ENCODE measurements at places on chromosomes 4 and X.

- no peak for DNase-seq
Measured at GRCh38 chrX:50458483-50458882, 12.1 kb downstream of the DGKK start.

- no peak for DNase-seq
Measured at GRCh38 chr4:74772106-74772505, 22.2 kb downstream of the BTC start.

- DNase-seq, result peak; percentile 96
Measured at GRCh38 chr4:122732329-122733026, at the start of gene BBS12. TSS of gene BBS12 (plus strand) at chr4:122732704. CDS start at chr4:122741893, 9,189 bp downstream.

- no peak for DNase-seq
Measured at GRCh38 chr4:121277194-121278105, 103.4 kb downstream of the QRFPR start.

GRCh38 chr4:37770016-37770415, 56.5 kb upstream of the PGM2 start:
- no peak for DNase-seq

GRCh38 chrX:40314070-40314469, 216.3 kb upstream of the BCOR start:
- DNase-seq, result peak; percentile 6

- DNase-seq, result no peak
Measured at GRCh38 chr4:35102066-35102465, 1142.2 kb downstream of the ARAP2 start.
